ENCODE measurements at places on chromosomes 6 and 20.

DNA sequence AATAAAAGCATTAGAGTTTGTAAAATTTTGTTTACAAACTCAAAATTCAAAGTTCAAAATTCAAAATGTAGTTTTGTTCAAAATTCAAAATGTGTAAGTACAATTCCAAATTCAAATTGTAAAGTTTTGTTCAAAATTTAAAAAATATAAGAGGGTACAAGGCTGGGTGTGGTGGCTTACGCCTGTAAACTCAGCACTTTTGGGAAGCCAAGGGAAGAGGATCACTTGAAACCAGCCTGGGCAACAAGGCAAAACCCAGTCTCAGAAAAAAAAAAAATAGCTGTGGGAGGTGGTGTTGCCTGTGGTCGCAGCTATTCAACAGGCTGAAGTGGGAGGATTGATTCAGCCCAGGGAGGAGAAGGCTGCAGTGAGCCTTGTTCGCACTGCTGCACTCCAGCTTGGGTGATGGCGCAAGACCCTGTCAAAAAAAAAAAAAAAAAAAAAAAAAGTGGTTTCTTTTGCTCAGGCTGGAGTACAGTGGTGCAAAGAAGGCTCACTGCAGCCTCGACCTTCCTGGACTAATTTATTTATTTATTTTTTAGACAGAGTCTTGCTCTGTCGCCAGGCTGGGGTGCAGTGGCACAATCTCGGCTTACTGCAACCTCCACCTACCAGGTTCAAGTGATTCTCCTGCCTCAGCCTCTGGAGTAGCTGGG is 5.4 kb upstream of the ZBTB12 start:
- peak; percentile 92 for DNase-seq

GRCh38 chr6:158703111-158703836 is 53.4 kb downstream of the SYTL3 start:
- DNase-seq = no peak

DNA sequence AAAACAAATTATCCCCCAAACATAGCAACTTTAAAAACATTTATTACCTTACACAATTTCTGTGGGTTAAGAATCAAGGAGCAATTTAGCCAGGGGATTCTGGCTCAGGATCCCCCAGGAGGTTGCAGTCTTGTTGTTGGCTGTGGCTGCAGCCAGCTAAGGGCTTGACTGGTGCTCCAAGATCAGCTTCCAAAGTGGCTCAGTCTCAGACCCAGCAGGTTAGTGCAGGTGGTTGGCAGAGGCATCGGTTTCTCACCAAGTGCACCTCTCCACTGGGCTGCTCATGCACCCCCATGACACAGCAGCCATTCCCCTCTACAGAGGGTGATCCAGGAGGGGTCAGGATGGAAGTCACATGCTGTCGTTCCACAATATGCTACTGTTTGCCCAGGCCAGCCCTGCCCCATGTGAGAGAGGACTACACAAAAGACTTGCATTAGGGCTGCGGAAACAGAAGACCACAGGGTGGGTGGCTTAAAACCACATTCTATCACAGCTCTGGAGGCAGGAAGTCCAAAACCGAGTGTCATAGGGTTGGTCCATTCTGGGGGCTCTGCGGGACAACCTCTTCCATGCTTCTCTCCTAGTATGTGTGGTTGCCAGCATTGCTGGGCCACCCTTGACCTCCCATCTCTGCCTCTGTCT is 125.8 kb downstream of the C6orf118 start:
- no peak for DNase-seq

- DNase-seq = peak; percentile 74
These were observed 29.0 kb upstream of the EEF1E1 start for GRCh38 chr6:8131265-8131897.

- no peak for DNase-seq
These were observed 258.5 kb downstream of the KIF16B start for GRCh38 chr20:16314748-16315159.

- DNase-seq = no peak
These were observed 5.9 kb upstream of the VSTM2L start for GRCh38 chr20:37896932-37897548.

DNA sequence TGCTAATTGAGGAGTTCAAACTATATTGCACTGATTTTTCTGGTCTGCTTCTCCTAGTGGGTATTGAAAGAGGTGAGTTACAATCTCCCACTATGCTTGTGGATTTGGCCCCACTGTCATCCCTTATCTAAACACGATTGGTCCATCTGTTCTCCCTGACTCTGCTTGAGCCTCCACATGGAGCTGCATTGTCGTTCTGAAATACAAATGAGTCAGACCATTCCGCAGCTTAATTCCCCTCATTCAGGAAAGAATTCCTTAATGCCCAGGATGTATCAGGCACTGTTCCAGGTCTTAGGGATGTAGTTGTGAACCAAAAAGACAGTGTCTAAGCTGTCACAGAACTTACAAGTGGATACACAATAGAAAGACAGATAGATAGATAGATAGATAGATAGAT is 461.9 kb downstream of the QKI start:
- no peak for DNase-seq

DNA sequence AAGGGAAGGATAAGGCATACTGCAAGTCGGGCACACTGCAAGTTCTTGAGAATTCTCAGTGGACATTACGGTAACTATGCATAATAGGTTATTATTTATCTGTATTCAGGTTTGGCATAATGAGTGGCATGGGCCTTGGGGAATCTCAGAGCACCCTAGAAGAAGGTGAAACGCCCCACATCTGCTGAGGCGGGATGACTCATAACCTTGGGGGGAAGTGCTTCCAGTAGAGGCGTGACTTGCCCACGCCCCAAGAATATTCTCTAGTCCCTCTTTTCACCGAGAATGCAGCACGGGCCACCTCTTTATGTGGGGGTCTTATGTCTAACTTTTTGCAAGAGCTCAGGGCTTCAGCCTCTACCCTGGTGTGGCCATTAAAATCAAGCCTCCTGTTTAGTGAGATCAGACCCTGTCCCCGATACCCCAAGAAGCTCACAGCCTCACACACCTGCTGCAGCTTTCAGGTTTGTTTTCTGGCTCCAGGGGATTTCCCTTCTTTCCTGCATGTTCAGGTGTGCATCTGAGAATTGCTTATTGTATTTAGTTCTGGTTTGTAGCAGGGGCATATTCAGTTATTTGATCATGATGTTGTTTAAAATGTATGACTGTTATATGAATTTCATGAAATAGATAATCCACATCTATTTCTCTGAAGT is 19.1 kb downstream of the ZFP64 start:
- no peak for DNase-seq

GRCh38 chr6:125439512-125439911 is 137.7 kb upstream of the HDDC2 start:
- no peak for DNase-seq

GRCh38 chr6:139271056-139271455 is 20.7 kb downstream of the TXLNB start:
- no peak for DNase-seq

DNA sequence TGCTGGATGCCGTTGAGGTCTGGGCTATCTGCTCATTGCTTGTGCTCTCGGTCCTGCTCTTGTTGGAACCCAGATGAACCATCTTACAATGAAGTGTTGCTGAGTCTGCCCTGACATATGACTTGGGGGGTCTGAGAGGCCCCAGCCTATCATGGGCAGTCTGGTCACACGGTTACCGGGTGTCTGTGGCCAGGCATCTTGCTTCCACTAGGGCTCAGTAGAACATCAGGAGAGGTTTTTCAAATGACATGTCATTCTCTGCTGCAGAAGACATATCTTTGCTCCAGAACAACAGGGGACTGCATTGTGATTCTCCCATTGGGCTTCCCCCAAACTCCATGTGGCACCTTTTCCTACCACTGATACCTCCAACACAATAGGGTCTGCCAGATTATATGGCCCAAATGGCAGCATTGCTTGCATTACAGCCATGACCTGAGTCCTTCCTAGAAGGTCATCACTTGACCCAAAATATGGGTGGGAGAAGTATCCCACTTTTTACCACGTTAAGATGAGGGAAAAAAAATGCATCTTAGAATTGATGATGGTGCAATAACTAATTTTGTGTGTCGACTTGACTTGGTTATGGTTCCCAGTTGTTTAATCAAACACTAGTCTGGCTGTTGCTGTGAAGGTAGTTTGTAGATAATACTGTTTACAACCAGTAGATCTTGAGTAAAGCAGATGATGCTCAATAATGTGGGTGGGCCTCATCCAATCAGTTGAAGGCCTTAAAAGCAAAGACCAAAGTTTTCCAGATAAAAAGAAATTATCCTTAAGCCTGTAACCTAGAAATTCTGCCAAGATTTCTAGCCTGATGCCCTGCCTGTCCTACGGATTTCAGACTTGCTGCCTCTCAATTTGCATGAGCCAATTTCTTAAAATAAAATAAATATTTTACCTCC is 241.0 kb downstream of the QKI start:
- DNase-seq = no peak

DNA sequence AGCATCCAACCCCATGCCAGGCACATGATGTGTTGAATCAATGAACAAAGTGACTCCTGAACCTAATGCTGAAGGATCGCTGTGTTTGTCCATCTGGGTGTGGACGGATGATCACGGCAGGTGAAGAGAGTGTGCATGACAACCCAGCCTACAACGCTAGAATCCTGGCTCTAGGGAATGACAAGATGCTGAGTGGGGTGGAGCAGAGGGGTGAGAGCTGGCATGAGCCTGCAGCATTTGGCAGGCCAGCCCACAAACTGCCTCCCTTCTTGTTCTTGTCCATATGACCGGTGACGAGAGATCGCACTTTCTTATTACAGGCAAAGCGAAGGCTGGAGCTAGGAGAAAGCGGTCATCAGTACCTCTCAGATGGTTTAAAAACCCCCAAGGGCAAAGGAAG is 54.7 kb upstream of the CDKAL1 start:
- no peak for DNase-seq

GRCh38 chr20:58633161-58634053 is 17.7 kb upstream of the STX16 start:
- DNase-seq = no peak

DNA sequence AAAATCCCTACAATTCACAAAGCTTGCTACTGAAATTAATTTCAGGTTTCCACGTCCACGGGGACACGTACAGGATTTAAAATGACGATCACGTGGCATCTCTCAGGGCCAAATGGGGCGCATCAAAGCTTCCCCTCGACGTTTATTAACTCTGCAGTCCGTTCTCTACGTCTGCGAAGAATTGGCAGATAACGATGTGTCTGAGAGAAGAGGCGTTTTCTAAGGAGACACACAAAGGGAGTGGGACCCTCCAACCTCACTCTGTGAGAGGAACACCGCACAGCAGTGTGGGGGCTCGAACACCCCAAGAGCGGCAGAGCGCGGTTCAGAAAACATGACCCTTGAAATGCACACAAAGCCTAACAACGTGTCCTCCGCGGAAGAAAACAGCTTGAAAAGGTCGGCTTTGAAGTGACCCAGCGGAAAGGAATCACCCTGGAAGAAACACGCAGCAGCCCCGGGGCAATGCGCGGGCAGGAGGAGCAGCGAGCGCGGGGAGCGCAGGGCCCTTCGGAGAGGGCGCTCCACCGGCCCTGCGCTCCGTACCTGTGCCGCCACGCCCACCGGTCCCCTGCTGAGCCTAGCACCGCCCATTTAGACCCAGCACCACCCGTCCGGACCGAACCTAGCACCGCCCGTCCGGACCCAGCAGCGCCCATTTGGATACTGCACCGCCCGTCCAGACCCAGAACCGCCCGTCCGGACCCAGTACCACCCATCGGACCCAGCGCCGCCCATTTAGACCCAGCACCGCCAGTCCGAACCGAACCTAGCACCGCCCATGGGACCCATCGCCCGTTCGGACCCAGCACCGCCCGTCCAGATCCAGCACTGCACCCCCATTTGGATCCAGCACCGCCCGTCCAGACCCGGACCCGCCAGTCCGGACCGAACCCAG is 1.1 kb upstream of the AFDN start:
- DNase-seq = no peak

GRCh38 chr20:47228654-47229053 is 127.8 kb downstream of the ZMYND8 start:
- DNase-seq = no peak

GRCh38 chr6:89610149-89610642 is 28.4 kb downstream of the LYRM2 start:
- DNase-seq = peak; percentile 61

- DNase-seq = no peak
These were observed 157.0 kb upstream of the CITED2 start for GRCh38 chr6:139531148-139532115.

GRCh38 chr6:167788563-167788903 is 38.2 kb upstream of the AFDN start:
- DNase-seq = no peak

DNA sequence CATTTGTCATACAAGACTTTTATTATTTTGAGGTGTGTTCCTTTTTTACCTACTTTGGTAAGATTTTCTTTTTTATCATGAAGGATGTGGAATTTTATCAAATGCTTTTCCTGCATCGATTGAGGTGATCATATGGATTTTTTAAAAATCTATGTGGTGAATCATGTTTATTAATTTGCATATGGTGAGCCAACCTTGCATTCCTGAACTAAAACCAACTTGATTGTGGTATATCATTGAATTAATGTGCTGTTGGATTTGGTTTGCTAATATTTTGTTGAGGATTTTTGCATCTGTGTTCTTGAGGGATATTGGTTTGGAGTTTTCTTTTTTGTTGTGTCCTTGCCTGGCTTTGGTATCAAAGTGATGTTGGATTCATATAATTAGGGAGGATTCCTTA is 848.1 kb upstream of the EYS start:
- DNase-seq = no peak

DNA sequence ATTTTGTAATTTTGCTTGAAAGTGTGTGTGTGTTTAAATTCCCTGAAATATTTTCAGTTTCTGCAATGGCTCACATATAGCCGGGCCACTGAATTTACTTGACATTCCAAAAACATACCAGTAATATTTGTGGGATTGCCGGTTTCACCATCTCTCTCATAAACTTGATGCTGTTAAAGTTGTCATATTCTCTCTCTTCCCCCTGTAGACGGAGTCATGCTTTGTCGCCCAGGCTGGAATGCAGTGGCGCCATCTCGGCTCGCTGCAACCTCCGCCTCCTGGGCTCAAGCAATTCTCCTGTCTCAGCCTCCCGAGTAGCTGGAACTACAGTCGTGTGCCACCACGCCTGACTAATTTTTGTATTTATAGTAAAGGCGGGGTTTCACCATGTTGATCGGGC is 122.1 kb downstream of the TIAM2 start:
- DNase-seq = no peak

- DNase-seq = no peak
These were observed 21.6 kb upstream of the MCM3 start for GRCh38 chr6:52305948-52306767.

GRCh38 chr20:3014662-3015061 is 28.8 kb upstream of the GNRH2 start:
- no peak for DNase-seq

DNA sequence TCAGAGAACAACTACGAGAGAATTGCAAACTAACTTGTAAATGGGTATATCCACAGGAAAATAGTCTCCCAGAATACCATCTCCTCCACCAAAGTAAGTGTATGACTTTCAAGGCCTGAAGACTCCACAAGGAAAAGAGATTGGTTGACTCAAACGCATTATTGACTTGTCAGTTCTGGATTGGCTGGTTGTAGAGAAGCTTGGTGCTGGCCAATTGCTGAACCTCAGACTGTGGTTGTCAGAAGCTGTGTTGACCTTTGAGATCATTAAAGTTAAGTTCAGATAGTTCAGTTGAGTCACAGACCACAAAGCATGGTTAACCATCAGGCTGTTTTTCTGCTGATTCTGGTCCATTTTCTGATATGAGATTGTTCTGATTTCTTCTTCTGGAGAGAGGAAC is 388.3 kb downstream of the BMP2 start:
- no peak for DNase-seq

All from AML-193 (cell line).